ENCODE measurements at places on chromosomes 2 and 18. TPM values are rescaled to one million over a fixed set of nuclear protein-coding genes. Genes with fewer than 3 reads are reported as not detected.

The PSMA8 gene
- not detected for total RNA-seq

DNA sequence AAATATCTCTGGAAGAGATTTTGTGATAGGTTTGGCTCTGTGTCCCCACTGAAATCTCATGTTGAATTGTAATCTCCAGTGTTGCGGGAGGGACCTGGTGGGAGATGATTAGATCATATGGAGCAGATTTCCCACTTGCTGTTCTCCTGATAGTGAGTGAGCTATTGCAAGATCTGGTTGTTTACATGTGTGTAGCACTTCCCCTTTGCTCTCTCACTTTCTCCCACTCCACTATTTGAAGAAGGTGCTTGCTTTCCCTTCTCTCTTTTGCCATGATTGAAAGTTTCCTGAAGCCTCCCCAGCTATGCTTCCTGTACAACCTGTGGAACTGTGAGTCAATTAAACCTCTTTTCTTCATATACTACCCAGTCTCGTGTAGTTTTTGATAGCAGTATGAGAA, 97.0 kb upstream of the FN1 start:
- no peak for DNase-seq

DNA sequence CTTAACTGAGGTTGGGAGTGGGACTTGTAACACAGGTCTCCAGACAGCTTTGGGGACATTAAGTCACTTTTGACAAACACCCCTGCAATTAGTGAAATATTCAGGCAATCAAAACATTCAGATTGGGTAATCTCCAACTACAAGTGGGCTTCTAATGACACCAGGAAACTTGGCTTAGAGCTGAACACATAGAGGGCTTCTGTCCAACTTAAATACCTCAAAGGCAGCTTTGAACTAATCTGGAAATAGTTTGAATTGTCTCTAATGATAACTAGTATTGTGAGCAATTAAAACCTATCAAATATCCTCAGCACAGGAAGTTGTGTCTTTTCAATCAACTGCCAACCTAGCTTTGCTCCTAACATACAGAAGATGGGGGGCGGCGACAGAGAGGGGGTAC, 5.1 kb upstream of the ASPRV1 start:
- DNase-seq, result no peak

DNA sequence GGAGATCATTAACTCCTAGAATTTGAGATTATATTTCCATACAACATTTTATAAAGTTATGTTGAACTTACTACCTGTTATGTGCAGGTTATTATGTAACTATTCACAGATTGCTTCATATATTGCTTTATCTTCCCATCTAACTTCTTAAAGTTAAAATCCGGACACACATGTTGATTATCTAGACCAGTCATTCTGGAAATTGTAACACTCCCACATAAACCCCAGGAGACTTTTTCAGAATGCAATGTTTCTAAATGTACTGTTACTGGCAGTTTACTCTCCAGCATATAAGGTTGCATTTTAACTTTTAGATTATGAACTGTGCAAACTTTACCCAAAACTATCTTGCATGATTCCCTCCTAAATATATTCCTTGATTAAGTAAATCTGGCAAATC, 70.5 kb upstream of the FAM117B start:
- no peak for DNase-seq

GRCh38 chr2:240229603-240230235, 89.3 kb upstream of the OTOS start:
- no peak for DNase-seq

All from SK-MEL-5 (cell line).